Osteocyte (in vitro differentiated cells): ENCODE measurements at places on chromosomes 13 and 19.

GRCh38 chr19:41699231-41699967 lies 9.0 kb upstream of the CEACAM5 start:
- peak; percentile 76 for DNase-seq
- H3K4me1 ChIP-seq, result peaks cover 2% of the 10 kb centered on the region
- H3K27me3 ChIP-seq, result no peaks in the 10 kb centered on the region
- no peak overlapping the region for H3K27ac ChIP-seq
- no peak overlapping the region for H3K4me3 ChIP-seq
- H3K36me3 ChIP-seq, result no peaks in the 10 kb centered on the region

DNA sequence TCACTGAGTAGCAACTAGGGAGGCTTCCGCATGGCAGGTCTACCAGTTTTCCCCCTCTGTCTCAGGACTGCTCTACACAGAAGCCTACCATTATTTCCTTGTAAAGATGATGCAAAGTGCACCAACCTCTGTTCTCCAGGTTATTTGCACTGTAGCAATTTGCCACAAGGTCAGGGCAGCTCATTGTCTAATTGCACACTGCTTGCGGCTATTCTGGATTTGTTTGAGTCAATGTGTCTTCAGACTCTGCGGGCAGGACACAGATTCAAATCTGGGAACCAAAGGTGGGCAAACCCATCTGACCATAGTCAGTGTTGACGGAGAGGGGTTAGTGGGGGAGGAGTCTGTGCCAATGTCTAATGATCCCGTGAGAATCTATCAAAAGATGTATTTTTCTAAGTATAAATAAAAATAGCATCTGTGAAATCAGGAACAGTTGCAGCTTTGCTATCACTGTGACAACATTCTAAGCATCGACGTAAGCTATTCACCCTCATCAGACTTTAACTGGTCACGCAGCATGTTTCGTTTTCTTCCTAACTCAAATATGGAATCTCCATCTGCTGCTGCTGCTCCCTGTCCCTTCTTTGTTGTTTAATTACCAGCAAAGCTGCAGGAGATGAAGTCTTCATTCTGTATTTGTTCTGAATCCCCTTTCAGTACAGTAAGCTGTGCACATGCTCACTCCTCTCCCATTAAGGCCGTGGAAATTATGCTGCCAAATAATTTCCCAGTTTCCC lies 26.4 kb downstream of the CYSLTR2 start:
- no peak overlapping the region for H3K27ac ChIP-seq
- H3K36me3 ChIP-seq, result no peaks in the 10 kb centered on the region
- no peaks in the 10 kb centered on the region for H3K4me1 ChIP-seq
- peaks cover 14% of the 10 kb centered on the region for H3K27me3 ChIP-seq

GRCh38 chr13:26465514-26465913 lies 92.0 kb upstream of the WASF3 start:
- no peaks in the 10 kb centered on the region for H3K4me1 ChIP-seq
- no peak overlapping the region for H3K4me3 ChIP-seq
- H3K27me3 ChIP-seq, result peaks cover 5% of the 10 kb centered on the region
- no peak overlapping the region for H3K27ac ChIP-seq
- H3K36me3 ChIP-seq, result no peaks in the 10 kb centered on the region

- H3K4me1 ChIP-seq, result no peaks in the 10 kb centered on the region
- H3K36me3 ChIP-seq, result no peaks in the 10 kb centered on the region
- DNase-seq, result no peak
- peaks cover 2% of the 10 kb centered on the region for H3K27me3 ChIP-seq
- no peak overlapping the region for H3K4me3 ChIP-seq
These were observed 39.3 kb downstream of the EFNA2 start for GRCh38 chr19:1324806-1325567.

DNA sequence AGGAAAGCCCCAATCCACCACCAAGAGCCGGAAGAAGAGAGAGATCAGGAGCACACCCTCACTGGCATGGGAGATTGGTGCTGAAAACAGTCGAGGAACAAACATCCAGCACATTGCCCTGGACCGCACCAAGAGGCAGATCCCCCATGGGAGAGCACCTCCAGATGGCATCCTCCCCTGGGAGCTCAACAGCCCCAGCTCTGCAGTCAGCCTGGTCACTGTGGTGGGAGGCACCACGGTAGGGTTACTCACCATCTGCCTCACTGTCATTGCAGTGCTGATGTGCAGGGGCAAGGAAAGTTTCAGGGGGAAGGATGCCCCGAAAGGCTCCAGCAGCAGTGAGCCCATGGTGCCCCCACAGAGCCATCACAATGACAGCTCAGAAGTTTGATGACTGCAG lies 110.2 kb downstream of the STOML3 start:
- no peak overlapping the region for H3K4me3 ChIP-seq
- no peak overlapping the region for H3K27ac ChIP-seq
- H3K36me3 ChIP-seq, result no peaks in the 10 kb centered on the region
- no peaks in the 10 kb centered on the region for H3K27me3 ChIP-seq
